ENCODE measurements at places on chromosomes 7 and 10.

DNA sequence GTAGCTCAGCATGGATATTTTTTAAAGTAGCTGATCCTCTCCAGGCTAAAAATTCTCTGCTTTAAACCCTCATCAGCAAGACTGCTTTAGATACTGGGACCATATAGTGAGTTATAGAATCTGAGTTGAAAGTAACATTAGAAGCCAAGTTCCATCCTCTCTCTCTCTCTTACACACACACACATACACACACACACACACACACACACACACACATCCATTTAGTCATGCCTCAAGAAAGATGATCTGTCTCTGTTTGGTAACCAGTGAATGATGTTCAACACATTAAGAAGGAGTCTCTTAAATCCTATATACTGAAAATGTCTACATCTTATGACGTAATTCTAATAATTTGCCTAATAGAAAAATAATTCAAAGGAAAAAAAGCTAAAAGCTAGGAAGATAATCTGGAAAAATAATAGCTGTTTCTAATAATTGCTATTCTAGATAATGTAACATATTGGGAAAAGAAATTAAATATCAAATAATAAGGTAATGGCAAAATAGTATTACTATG is 16.9 kb upstream of the ATP6V0A4 start:
- no peak for DNase-seq

GRCh38 chr10:66575251-66575855 is 350.5 kb upstream of the LRRTM3 start:
- DNase-seq = no peak

GRCh38 chr10:14460447-14460846 is 129.7 kb upstream of the FRMD4A start:
- DNase-seq = no peak

DNA sequence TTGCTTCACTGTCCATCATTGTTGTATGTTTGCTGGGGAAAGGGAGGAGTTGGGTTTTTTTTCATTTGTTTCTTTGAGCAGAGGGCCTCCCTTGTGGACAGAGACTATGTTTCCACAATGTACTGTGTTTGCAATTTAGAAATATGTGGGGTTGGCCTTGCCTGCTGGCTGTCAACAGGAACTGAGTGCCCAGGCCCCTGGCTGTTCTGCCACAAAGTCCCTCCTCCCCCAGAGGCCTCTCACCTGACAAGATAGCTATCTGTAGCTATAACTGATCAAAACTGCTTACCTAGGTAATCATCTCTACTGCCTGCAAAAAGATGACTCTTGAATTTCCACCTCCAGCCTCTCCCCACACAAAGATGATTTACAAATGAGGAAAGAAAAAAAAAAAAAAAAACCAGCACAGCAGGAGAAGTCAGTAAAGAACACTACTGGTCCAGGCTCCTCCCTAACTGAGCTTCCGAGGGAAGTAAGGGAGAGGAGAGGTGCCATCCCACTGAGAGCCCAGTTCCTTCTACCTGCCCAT is 121.8 kb downstream of the SGMS1 start:
- no peak for DNase-seq

DNA sequence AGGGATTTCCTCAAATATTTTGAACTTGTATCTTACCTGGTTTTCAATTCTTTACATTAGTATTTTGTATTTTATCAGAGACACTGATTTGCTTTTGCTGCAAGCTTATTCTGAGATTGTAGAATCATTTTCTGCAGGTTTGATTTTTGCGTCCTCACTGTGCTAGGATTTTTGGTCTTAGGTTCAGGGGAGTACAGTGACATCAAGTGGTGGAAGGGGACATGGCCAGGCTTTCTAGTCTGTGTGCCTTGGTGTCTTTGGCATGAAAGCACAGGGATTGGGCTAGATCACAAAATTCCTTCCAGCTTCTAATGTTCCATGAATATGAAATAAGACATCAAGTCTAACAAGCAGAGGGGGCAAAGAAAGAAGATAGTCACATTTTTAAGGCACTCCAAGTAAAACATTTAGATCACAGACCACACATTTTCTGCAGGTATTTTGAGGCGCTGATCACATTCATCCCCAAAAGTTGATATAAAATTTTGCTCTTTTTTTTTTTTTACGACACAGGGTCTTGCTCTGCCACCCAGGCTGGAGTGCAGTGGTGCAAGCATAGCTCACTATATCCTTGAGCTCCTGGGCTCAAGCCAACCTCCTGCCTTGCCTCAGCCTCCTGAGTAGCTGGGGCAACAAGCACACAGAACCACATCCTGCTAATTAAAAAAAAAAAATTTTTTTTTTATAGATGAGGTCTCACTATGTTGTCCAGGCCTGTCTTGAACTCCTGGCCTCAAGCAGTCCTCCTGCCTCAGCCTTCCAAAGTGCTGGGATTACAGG is 124.4 kb downstream of the PON1 start:
- DNase-seq = no peak

All from stimulated activated CD4-positive, alpha-beta T cell treated with anti-CD3 and anti-CD28 coated beads, Interleukin-1b, Interleukin-23, amount 100 ng/mL, for 1 hour (primary cell).